Hematopoietic multipotent progenitor cell treated with erythropoietin and hydrocortisone succinate and interleukin-3 and kit ligand, for 8 days (in vitro differentiated cells): ENCODE measurements at places on chromosomes 3 and 15.
A peak's percentile ranks its signal among the peaks of the same experiment; 100 is the strongest.

GRCh38 chr3:179149406-179149867 lies 1.3 kb downstream of the PIK3CA start:
- peak; percentile 27 for DNase-seq

GRCh38 chr15:52326756-52327155 lies 31.2 kb upstream of the MYO5C start:
- no peak for DNase-seq

GRCh38 chr15:58396181-58396580 lies 35.6 kb upstream of the LIPC start:
- DNase-seq = no peak

DNA sequence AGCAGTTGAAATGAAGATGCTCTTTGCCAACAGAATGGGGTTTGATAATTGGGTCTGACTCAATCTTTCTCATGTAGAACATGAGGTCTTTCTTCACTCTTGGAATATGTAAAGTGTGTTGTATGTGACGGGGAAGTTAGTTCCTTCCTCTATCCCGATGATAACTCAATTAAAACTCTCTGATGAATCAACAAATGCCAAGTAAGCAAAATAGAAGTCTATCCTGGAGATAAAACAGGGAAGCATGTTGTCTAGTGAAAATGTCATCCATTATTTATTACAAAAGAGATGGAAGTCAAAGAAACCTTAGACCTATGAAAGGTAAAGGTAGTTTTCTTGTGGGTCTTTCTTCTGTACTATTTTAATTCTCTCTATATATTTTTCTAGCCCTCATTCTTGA lies 274.2 kb upstream of the ARRDC4 start:
- no peak for DNase-seq

GRCh38 chr3:165211721-165212120 lies 15.5 kb upstream of the SLITRK3 start:
- no peak for DNase-seq

DNA sequence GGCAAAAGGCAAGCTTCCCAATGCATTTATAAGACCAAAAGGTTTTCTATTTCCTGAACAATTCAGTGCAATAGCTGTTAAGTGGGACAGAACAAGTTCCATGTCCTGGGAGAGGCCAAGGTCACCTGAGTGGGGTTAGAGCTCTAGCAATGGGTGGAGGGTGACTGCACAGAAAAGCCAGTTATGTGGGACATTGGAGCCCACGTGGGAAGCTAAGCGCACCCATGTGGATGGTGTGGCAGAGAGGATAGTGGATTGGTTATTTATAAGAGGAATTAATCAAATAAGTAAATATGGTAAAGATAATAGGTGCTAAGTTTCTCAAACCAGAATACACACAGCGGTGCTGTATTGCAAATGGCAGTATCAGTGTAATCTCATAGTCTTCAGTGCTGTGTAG lies 6.3 kb downstream of the NSMCE3 start:
- DNase-seq = no peak

- no peak for DNase-seq
Measured at GRCh38 chr3:158430968-158431367, 140.0 kb upstream of the MLF1 start.

DNA sequence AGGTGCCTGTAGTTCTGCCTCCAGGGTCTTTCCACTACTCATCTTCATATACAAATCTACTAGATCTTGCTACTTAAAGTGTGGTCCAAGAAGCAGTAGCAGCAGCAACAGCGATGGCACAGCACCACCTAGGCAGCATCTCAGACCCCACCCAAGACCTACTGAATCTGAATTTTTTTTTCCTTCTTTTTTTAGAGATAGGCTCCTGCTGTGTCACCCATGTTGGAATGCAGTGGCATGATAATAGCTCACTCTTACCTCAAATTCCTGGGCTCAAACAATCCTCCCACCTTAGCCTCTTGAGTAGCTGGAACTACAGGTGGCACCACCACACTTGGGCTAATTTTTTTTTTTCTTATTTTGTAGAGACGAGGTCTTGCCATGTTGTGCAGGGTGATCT lies 346.7 kb upstream of the TGFBR2 start:
- no peak for DNase-seq

DNA sequence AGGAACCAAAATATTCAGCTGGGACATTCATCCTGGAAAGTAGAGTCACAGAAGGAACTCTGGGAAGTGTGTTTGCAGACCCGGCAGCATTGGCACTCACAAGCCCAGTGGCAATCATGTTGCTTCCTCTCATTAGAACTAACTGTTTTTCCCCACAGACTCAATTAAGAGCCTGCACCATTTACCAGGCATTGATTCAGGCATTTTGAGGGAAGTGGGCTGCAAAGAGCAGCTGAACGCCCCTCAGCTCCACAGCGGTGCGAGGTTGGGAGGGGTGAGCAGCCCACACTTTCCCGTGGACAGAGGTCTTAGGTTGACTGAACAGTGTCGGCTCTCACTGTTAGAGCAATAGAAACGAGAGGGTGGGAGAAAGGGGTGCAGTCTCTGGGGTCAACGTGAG lies 143.8 kb downstream of the STT3B start:
- DNase-seq = no peak

DNA sequence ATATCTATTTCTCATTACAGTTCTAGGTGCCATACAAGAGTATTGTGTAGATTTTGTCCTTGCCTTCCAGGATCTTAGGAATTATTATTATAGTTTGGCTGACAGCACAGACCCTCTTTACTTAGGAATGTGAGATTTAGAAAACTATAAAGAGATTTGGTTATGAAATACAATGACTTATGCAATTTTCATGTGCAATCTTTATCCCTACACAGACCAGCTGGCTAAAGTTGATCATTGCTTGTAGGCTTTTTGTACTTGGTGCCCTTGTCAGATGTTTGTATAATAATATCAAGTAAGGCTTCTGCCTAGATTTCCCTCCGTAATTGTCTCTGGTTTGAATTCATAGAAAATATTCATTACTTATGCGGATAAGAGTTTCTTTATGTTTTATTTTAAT lies 174.5 kb upstream of the GAP43 start:
- DNase-seq = no peak

DNA sequence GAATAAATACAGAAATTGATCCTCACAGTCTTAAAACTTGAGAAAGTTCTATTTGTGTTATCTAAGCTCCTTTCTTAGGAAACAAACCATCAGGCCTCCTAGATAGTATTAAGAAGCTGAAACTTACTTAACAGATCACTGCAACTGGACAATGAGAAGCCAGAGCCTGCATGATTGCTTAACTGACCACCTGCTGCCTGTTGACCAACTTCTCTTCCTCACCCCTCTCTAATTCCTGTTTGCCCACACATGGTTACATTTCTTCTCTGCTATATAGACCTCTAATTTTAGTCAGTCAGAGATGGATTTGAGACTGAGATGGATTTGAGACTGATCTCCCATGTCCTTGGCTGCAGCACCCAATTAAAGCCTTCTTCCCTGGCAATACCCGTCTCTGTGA lies 13.5 kb downstream of the CCPG1 start:
- DNase-seq = no peak

DNA sequence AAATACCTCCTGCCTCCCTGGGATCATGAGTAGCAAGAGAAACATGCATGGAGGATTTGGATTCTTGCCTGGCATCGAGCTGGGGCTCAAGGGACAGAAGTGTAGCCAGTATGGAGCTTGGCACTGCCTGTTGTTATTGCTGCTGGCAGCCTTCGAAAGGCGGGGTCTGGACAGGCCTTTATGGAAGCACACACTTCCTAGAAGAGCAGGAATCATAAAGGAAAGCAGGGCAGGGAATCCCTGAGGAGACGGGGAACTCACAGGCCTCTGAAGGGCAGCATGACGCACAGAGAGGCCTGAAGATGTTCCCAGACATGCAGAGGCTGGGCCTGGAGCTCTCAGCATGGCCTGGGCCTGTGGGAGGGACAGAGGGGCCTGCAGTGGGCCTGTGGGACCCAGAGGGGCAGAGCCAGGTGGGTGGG lies 18.6 kb upstream of the SLC41A3 start:
- no peak for DNase-seq

DNA sequence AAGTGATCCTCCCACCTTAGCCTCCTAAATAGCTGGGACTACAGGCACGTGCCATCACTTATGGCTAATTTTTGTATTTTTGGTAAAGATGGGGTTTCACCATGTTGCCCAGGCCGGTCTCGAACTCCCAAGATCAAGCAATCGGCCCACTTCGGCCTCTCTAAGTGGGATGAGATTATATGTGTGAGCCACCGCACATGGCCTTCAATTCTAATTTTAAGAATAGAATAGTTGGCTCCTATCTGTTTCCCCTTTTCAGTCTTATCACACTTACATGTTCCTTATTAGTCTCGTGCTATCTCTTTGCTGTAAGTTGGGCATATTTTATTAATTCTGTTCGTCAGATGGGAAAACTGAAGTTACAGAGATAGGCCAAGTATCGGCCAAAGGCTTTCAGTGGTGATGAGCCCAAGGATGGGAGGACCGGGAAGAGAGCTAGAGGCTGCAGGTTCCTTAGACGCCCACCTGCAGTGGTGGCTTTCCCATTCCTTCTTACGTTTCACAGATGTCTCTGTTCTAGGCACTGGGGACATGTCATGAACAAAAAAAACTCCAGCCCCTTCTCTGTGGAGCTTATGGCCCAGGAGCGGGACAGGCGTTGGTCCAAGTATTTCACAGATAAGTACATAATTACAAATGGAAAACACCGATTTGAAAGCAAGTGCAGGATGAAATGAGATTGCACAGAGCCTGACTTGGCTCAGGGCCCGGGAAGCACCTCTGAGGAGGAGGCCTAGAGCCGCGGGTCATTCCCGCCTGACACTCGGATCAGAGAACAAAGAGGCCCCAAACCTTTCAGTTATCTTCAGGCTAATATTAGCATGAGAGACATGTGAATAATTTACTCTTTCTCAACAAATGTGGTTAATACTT lies 91.1 kb upstream of the KLF13 start:
- peak; percentile 63 for DNase-seq

DNA sequence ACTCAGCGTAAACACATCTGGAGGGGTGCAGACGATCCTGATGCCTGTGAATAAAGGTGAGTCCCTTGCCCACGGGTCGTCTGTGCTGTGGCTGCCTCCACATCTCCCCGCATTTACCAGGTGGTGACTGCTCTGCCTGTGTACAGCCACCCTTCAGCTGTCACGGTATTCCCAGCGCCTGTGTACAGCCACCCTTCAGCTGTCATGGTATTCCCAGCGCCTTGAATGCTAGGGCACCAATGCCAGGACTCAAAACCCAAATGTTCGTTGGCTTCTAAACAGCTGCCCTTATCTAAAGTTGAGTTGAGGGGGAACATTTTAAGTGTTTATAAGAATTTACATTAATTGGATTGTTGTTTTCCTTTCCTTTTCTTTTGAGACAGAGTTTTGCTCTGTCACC lies 27.4 kb downstream of the MAP6D1 start:
- no peak for DNase-seq

DNA sequence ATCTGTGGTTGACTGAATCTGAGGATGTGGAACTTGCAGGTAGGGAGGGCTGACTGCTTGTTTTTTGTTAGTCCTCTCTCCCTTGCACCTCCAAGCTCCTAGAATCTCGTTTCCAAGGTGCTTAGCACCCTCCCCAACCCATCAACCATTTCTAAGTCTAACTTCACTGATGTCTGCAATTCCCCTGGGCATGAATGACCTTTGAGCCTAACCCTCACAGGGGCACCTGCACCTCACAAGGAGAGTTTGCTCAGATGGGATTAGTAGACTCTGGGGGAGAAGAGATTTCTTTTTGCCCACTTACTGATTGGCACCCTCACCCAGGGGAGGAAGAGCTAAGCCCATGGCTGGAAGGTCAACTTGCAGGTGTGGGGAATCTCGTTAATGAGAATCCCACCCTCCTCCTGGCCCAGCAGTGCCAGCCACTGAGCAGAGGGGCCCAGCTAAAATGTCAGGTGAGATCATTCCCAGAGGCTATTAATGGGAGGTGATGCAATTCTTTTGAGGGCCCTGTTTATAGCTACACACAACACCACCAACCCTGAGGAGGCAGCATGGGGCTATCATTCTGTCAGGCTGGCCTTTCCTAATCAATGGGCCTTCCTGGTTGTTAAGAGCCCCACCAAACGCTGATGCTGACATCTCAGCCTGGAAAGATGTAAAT lies 81.6 kb upstream of the HERC1 start:
- no peak for DNase-seq

GRCh38 chr15:66842710-66843441 lies 140.8 kb downstream of the SMAD6 start:
- peak; percentile 28 for DNase-seq

DNA sequence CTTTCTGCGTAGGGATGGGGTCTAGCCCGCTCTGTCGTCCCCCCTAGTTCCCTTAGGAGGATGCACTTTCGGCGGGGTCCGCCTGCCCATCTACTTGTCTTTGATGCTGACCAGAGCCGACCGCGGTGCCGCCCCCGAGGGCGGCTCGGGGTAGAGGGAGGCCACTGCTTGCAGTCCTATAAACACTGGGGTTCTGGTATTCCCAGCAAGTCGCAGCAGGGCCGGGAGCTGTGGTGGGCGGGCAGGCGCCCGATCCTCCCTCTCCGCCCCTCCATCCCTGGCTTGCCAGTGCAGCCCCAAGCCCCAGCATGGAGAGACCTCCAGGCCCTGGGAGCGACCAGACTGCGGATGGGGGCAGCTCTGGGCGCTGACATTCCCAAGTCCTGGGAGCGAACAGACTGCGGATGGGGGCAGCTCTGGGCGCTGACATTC lies 830 bp downstream of the SEMA4B start:
- no peak for DNase-seq

DNA sequence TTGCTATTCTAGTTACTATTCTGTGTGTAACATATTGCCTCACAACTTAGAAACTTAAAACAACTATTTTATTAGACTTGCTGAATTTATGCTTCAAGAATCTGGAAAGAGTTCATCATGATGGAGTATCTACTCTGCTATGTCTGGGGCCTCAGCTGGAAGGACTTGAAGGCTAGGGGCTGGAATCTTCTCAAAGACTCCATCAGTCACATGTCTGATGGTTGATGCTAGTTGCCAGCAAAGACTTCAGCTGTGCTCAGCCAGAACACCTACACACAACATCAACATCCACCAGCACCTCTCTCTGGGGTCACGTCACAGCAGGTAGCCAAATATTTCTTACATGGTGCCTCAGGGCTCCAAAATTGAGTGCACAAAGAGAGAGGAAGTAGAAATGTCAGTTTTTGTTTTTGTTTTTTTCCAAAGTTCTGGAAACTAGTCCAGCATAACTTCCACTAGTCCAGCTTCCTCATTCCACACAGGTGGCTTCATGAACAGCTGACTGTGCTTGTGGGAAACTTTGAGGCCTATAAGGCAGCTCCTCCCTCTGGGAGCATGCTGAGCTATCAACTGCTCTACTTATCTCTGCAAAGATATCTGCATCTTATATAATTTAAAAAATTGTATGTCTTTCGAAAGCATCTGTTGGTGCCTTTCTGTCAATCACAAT lies 325.4 kb upstream of the AGTR1 start:
- DNase-seq = no peak

DNA sequence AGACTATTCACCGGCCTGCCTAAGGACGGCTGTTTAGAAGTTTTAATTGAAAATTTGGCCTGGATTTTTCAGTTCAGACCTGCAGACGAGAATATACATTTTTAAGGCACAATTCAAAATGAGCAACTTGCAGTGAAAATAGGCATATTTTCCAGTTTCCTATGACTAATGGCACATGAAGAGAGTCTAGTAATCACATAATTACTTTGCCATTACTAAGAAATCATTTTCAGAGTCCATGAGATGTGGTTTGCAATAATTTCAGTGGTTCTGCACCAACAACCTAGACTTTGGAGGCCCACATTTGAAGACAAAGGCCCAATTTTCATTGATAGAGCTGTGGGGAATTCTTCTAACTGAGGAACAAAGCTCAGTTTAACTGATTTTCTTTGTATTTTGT lies 205.3 kb downstream of the SOX2 start:
- no peak for DNase-seq
